ENCODE measurements at places on chromosomes 5 and 9.

DNA sequence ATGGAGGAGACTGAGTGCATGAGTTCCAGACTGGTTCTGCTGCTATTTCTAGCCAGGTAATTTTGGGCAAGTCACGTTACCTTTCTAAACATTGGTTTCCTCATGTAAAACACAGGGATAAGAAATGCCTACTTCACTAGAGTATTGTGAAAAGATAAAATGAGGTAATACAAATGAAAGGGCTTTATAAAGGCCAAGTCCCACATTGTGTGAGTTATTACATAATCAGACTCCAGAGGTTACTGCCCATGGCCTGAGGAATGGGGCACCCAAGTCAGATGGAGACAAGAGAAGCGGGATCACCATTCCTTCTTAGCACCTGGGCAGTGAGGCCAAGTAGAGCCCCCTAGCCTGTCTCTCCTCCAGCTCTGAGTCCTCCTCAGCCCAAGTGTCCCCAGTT lies 7.5 kb downstream of the HBEGF start:
- DNase-seq = no peak

GRCh38 chr5:17381932-17382331 lies 116.1 kb upstream of the TAF11L2 start:
- no peak for DNase-seq

DNA sequence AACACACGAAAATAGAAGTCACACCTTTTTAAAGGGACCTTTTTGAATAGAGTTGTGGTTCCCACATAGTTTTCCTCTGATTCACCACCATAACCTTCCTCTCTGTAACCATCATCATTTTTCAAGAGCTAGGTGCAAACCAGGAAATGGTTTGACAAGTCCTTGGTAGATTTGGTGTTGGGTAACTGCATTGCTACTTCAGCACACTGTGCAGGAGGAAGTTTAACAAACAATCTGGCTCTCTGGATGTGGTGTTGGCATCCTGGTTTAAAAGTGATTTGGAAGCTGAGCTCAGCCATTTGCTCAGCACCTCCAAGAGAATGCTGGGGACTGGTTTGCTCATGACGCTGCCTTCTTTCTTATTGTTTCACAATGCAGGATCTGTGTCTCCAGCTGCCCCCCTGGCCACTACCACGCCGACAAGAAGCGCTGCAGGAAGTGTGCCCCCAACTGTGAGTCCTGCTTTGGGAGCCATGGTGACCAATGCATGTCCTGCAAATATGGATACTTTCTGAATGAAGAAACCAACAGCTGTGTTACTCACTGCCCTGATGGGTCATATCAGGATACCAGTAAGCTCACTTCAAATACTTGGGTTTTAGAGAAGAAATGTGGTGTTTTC lies 213.1 kb downstream of the RFK start:
- DNase-seq = no peak

GRCh38 chr5:157594257-157594656 lies 18.7 kb upstream of the ADAM19 start:
- no peak for DNase-seq

GRCh38 chr9:93603011-93603410 lies 26.6 kb downstream of the PHF2 start:
- DNase-seq = no peak

Data from activated T-cell treated with anti-CD3 and anti-CD28 coated beads for 24 hours (primary cell).